Karpas-422 (cell line): ENCODE measurements at places on chromosomes 2 and 18.

DNA sequence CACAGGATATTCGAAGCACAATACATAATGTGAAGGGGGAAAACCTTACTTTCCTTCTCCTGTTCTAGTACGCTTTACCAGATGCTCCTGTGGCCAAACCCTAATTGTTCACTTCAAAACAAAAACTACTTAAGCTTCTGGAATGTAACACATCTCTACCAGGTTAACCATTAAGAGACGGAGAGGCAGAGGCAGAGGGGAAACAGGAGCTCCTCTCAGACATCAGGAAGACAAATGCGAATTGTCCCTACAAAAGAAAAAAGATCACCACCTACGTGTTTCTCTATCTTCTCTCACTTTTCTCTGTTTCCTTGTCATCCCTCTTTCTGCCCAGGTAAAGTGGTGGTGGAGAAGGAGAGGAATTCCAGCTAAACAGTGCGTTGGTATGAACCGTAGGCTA lies 266.8 kb downstream of the NRXN1 start:
- no peak for DNase-seq

DNA sequence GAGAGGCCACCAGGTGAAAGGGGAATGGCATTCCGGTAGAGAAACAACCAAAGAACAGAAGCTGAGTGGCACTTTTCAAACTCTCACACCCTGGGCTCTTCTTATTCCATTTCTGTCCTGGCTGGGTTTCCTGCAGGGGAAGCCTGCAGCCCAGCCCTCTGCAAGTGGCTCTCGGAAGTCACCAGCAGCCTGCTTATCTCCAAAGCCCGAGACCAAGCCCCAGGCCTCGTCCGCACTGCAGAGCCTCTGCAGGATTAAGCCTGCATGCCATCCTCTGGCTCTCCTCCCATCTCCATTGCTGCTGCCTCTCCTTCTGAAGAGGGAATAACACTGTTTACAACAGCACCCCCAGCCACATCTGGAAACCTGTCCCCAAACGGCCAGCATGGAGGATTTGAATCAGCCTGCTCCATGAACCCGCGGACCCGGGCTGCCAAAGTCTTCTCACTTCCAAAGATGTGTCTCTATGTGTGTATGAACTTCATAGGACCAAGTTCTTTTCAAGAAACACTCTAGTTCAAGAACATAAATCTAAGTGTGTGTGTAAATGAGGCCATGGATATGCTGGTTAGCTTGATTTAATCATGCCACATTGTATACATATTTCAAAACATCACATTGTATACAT lies 54.2 kb downstream of the DIPK1C start:
- DNase-seq = no peak

GRCh38 chr2:236550701-236551465 lies 18.7 kb upstream of the ACKR3 start:
- DNase-seq = no peak

- DNase-seq = no peak
These were observed 533 bp downstream of the DHX57 start for GRCh38 chr2:38875227-38875575.

- DNase-seq = no peak
These were observed 251.3 kb downstream of the EIPR1 start for GRCh38 chr2:3126171-3126910.

DNA sequence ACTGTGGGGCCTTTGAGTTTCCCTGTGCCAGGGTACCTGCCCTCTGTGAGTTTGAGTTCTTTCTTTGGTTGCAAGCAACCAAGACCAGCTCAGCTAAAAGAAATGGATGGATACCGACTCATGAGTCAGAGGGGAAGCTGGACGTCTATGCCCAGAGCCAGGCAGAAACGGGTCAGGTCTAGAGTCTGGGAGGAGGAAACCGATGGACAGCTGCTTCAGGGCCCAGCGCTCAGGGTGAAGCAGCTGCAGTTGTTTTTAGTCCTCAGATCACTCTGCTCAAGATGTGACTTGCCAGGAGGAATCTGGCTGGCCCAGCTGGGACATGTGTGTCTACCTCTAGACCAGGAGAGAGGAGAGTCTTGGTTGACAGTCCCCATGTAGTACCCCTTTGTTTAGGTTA lies 10.1 kb upstream of the TYMS start:
- no peak for DNase-seq

GRCh38 chr18:36514778-36515177 lies 217.3 kb downstream of the FHOD3 start:
- no peak for DNase-seq

GRCh38 chr18:34807106-34807796 lies 97.2 kb downstream of the DTNA start:
- no peak for DNase-seq

DNA sequence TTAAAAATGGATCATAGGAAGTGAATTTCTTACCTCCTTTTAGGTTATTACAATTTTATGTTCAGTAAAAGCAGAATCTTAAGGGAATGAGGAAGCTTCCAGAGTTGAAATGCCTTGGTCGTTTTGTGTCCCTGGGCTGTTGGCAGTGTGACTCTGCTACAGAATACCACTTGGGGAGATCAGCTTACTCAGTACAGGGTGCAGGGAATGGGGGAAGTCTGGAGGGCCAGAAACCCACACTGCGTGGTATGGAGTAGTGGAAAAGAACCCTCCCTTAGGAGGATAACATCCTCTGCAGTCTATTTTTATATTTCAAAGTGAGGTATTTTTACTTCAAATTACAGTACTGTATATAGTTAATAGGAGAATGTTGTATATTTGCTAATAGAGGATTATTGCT lies 51.1 kb downstream of the R3HDM1 start:
- no peak for DNase-seq

- no peak for DNase-seq
These were observed 22.0 kb downstream of the MXD1 start for GRCh38 chr2:69936906-69937305.

DNA sequence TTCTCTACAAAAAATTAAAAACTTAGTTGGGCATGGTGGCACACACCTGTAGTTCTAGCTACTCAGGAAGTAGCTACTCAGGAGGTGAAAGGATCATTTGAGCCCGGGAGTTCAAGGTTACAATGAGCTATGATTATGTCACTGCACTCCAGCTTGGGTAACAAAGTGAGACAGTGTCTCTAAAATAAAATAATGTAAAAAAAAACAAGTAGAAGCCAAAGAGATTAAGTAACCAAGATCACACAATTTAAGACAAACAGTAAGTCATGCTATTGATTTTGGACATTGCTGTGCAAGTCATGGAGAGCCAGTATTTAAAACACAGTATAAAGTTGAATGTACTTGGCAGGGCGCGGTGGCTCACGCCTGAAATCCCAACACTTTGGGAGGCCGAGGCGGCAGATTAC lies 20.5 kb downstream of the ITSN2 start:
- DNase-seq = no peak

- no peak for DNase-seq
These were observed 830.4 kb downstream of the GALR1 start for GRCh38 chr18:78080081-78080480.
